Activated CD8-positive, alpha-beta memory T cell treated with anti-CD3 and anti-CD28 coated beads for 1 hour (primary cell): ENCODE measurements at places on chromosomes 11 and 22.
A peak's percentile ranks its signal among the peaks of the same experiment; 100 is the strongest.

DNA sequence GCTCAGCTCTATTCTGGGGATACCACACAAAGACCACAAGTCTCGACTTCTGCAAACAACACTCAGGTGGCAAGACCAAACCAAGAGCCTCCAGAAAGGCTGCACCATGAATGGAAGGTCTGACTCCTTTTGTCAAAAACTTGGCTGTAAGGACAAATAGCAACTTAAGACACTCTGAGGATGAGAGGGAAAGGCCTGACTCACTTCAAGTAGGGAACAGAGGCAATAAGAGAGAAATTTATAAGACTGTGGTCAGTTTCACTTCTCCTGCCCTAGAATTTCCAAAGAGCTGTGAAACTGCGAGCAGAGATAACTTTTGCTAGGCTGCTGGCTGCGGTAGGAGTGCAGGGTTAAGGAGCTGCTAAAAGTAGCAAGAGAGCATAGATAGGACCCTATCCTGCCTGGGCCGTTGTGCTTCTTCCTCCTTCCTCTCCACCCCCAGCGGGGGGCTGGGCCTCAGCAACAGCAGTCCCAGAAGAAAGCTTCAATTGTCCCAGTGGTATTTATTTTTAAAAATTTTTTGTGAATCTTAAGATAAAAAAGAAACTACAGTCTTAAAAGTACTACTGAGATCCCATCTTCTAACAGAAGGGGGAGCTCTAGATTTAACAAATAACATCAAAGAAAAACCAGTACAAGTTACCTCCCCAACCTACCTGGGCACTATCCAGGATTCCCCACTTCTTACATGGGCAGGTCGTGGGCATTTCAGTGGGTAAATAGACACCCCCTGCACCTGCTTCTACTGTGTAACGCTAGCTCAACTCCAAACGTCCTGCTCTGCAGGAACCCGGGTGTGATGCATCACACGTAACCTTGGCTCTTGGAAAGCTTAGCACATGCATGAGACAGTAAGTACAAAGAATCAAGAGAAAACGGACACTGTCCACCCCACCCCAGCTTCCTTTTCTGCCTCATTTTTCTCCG, 66.4 kb downstream of the SGSM3 start:
- no peak for DNase-seq

GRCh38 chr22:44664149-44664548, 37.9 kb upstream of the PRR5 start:
- no peak for DNase-seq

- DNase-seq, result no peak
Measured at GRCh38 chr11:104653407-104653806, 244.9 kb downstream of the CASP12 start.

DNA sequence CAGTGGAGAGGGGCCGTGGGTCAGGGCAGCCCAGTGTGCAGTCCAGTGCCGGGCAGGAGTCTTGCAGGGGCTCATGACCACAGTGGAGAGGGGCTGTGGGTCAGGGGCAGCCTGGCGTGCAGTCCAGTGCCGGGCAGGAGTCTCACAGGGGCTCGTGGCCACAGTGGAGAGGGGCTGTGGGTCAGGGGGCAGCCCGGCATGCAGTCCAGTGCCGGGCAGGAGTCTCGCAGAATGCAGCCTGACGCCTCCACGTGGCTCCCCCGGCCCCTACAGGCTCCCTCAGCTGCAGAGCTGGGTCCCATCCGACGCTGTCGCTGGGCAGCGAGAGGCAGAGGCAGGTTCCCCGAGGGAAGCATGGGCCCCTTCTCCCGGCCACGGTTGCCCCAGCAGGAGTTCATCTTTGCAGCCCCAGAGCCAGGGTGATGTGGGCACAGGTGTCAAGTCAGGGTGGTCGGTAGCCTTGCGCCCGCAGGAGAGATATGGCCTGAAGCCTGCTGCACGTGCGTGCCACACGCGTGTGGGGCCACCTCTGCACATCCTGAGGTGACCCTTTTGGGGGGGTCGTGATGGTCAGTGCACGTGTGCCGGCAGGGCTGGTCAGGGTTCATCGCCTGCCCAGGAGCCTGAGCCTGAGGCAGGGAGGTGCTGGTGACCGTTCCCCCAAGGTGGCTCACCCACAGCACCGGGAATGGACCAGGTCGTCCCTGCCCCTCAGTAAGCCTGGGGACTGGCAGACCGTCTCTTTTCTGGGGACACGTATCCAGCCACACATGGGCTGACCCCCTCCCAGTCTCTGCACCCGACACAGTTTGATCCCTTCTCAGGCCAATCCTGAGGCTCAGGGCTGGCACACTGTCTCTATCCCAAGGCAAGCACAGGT, 2.9 kb downstream of the IFITM5 start:
- no peak for DNase-seq

DNA sequence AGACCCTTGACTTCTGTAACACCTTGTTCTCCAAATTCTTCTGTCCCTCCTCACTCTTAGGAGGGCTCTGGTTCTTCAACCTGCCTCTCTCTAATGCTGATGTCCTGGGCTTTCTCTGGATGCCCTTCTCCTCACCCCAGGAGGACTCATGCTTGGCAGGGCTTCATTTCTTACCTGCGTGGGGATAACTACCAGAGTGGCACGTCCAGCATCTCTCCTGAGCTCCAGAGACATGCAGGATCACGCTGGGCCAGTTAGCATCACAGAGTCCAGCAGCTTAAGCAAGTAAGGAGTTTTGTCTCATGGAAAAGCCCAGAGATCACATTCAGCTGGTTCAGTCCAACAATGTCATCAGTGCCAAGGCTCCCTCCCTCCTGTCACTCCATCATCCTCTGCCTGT, 36.4 kb downstream of the RTL6 start:
- no peak for DNase-seq

GRCh38 chr11:33642461-33643166, 58.0 kb downstream of the C11orf91 start:
- no peak for DNase-seq

GRCh38 chr11:10906521-10906920, 48.7 kb upstream of the ZBED5 start:
- DNase-seq, result no peak

DNA sequence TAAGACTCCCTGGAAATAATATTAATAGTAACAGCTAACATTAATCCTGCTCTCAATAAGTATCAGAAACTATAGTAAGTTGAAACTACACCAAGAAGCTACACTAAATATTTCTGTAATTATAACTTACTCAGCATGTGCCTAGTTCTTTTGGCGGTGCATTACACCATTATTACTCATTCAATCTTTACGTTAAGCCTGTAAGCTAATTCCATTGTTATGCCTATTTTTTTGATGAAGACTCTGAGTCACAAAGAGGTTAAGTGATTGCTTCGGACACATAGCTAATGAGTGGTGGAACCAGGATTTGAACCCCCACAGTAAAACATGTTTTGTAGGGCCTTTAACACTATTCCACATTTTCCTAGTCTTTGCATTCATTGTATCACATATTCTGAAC, 111.6 kb downstream of the RASSF10 start:
- no peak for DNase-seq

- DNase-seq, result no peak
Measured at GRCh38 chr11:41245704-41246398, 213.6 kb downstream of the LRRC4C start.

GRCh38 chr11:57133366-57134038, 48.3 kb upstream of the LRRC55 start:
- no peak for DNase-seq

- peak; percentile 46 for DNase-seq
Measured at GRCh38 chr22:39003165-39003638, 10.9 kb upstream of the APOBEC3C start.

GRCh38 chr11:15558513-15559181, 443.9 kb downstream of the INSC start:
- no peak for DNase-seq

DNA sequence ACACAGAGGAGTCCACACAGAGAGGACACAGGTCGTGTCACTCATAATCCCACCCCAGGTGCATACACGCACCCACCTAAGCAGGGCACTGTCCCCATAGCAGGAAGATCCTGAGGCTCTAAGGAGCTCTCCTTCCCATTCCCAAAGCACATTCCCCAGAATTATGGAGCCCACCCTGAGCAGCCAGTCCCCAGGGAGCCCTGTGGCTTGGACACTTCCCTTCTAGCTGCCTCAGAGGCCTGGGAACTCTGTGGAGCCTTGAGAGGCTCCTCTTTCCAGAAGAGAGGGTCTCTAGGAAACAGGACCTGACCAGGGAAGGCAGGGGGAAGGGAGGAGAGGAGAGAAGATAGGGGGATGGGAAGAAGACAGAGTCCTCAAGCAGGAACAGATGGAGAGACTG, 29.8 kb downstream of the ARHGEF17 start:
- DNase-seq, result no peak

GRCh38 chr11:35144136-35144741, 5.3 kb downstream of the CD44 start:
- no peak for DNase-seq

- DNase-seq, result no peak
Measured at GRCh38 chr22:24231706-24232105, 13.2 kb downstream of the GGT5 start.

DNA sequence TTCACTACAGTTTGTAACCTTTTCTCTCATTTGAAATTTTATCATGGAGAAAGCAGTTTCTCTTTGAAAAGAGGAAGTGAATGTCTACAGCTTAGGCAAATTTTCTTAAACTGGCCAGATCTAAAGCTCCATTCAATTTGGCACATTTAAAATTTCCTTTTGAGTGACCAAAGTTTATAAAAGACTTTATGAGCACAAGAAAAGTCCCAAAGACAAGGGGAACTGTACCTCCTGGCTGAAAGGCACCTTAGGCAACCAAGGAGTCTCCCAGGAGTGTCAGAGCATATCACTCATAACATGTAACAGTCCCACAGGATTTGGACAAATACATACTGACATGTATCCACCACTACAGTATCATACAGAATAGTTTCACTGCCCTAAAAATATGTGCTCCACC, 41.3 kb downstream of the NARS2 start:
- DNase-seq, result no peak

- DNase-seq, result no peak
Measured at GRCh38 chr22:33112580-33112979, 54.4 kb upstream of the SYN3 start.

DNA sequence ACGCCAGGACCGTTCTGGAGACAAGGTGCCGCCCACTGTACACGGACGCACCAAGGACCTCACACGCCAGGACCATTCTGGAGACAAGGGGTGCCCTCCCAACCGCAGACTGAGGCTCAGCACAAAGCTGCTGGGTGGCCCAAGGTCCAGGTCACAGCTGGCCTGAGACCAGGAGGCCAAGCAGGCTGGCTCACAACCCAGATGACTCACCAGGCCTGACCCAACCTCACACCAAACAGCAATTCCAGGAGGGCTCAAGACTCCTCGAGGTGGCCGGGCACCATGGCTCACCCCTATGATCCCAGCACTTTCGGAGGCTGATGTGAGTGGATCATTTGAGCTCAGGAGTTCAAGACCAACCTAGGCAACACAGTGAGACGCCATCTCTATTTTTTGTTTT, 14.8 kb downstream of the BRD1 start:
- no peak for DNase-seq

DNA sequence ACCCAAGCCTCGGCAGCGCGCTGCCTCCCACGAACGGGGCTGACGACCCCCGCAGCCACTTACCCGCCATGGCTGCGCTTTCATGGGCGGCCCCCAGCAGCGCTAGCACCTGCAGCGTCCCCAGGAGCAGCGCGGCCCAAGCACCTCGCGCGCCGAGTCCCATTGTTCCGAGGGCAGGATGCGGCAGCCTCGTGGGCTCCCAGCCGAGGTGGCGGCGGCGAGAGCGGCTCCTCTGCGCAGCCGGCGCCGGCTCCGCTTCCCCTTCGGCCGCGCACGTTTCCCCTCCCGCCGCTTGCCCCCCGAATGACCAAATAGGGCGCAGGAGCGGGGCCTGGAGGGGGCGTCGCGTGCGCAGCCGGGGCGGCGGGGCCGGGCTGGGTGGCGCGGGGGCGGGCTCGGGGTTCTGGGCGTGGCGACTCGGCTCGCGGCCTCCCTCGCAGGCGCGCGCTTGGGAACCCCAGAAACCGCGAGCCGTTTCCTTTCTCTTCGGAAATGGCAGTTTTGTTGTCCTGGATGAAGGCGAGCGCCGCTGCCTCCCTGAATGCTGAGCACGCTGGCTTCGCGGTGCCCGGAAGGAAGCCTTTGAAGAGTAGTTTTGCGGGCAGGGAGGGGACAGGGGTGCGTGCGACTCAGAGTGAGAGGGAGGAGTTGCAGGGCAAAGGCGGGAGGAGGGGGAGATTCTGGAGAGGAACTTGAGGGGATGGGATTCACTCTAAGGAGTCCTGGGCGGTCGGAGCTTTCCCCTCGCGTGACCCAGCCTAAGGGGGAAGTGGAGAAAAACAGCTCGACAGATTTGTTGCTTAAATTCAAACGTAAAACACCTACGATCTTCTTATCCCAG, at the start of gene TMEM123:
TMEM123 (minus strand) TSS at position 305 of the 841 bp plus-strand sequence; CDS start at position 163, 142 bp downstream.
- DNase-seq, result peak; percentile 85

GRCh38 chr11:62724171-62724570, 3.1 kb downstream of the HNRNPUL2 start:
- no peak for DNase-seq

- DNase-seq, result no peak
Measured at GRCh38 chr11:46696212-46696558, 4.2 kb downstream of the ARHGAP1 start.

DNA sequence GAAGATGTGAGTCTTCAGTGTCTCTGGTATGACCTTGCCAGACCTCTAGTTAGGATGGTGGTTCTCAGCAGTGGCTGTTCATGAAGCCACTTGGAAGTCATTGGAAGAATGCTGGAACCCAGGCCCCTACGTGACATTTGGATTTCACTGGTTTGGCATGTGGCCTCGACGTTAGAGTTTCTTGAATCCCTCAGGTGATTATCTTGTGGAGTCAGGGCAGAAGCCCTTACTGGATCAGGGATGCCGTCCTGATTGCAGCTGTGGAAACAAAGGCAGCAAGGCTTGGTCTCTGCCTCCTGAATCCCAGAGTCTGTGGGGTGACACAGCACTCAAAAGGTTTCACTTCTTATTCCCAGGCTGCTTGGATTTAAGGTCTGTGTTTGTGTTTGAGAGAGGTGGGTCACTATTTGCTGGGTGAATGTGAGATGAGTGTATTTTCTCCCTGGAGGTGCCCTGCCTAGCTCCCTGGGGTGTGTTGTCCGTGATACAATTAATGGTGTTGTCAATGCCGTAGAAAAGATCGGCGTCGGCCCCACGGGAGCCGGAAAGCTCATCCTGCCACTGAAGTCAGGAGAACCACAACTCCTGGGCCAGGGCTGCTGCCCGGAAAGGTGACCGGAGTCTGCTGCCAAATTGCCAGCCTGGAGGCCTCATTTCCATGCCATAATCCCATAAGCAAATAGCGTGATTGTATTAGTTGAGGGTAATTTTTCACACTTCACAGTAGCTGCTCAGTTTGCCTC, 939.0 kb downstream of the BRD1 start:
- no peak for DNase-seq

DNA sequence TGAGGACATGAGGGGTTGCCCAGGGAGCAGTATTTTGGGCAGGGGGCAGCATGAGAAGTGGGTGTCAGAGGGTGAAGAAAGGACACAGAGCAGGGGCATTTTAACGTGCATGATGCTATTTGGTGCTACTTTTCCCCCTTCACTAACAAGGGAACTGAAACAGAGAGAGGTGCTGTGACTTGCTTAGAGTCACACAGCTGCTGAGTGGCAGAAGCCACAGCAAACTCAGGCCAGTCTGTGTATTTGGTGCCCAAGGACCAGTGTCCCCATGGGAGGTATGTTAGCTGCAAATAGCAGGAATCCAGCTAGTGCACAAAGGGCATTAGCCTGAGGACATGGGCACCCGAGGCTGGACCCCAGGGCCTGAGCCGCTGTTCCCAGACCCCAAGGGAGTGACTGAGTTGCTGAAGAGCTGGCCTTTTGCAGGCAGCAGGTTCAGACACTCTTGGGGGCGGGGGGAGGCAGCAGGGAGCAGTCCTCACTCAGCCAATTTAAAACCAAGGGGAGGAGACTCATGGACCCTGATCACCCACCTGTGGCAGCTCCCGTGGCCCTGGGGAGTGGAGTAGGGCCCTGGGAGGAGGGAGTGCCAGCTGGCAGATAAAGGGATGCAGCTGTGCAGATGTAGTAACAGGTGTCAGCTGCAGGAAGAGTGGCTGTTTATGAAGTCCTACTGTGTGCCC, 14.6 kb downstream of the PARVG start:
- DNase-seq, result no peak
